ENCODE measurements at places on chromosomes 2 and 18.

GRCh38 chr18:70047931-70048603, 100.4 kb upstream of the CD226 start:
- H3K27me3 ChIP-seq: no peaks in the 10 kb centered on the region
- DNase-seq: no peak
- no peak overlapping the region for H3K27ac ChIP-seq
- H3K4me3 ChIP-seq: no peak overlapping the region
- no peaks in the 10 kb centered on the region for H3K4me1 ChIP-seq
- peaks cover 19% of the 10 kb centered on the region for H3K36me3 ChIP-seq

DNA sequence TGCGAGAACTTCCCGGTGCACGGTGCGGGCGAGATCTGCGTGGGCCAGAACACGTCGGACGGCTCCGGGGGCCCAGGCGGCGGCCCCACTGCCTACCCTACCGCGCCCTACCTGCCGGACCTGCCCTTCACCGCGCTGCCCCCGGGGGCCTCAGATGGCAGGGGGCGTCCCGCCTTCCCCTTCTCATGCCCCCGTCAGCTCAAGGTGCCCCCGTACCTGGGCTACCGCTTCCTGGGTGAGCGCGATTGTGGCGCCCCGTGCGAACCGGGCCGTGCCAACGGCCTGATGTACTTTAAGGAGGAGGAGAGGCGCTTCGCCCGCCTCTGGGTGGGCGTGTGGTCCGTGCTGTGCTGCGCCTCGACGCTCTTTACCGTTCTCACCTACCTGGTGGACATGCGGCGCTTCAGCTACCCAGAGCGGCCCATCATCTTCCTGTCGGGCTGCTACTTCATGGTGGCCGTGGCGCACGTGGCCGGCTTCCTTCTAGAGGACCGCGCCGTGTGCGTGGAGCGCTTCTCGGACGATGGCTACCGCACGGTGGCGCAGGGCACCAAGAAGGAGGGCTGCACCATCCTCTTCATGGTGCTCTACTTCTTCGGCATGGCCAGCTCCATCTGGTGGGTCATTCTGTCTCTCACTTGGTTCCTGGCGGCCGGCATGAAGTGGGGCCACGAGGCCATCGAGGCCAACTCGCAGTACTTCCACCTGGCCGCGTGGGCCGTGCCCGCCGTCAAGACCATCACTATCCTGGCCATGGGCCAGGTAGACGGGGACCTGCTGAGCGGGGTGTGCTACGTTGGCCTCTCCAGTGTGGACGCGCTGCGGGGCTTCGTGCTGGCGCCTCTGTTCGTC, 1.7 kb downstream of the FZD7 start:
- peaks cover 8% of the 10 kb centered on the region for H3K36me3 ChIP-seq
- H3K4me1 ChIP-seq: peaks cover 31% of the 10 kb centered on the region
- H3K27ac ChIP-seq: no peak overlapping the region
- peaks cover 11% of the 10 kb centered on the region for H3K27me3 ChIP-seq
- peak; percentile 81 for DNase-seq

GRCh38 chr2:199646439-199646838, 188.7 kb upstream of the SATB2 start:
- peaks cover 5% of the 10 kb centered on the region for H3K27me3 ChIP-seq
- H3K36me3 ChIP-seq: no peaks in the 10 kb centered on the region
- no peak overlapping the region for H3K4me3 ChIP-seq
- H3K4me1 ChIP-seq: no peaks in the 10 kb centered on the region
- no peak overlapping the region for H3K27ac ChIP-seq
- DNase-seq: no peak

DNA sequence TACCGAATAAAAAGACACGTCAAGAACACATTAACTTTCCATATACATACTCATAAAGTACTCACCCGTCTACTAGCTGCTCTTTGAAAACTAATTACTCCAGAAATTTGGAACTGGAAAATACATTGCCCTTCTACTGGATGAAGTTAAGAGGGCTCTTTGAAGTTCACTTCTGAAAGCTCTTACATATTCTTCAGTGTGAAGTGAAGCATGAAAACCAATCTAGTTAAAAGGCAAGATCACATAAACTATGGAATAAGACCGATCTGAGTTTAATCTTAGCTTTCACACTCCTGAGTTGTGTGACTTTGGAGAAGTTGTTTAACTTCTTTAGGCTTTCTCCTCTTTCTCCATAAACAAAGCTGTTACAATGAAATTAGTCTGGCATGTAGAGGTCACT, 38.5 kb downstream of the REV1 start:
- H3K4me1 ChIP-seq: no peaks in the 10 kb centered on the region
- no peaks in the 10 kb centered on the region for H3K27me3 ChIP-seq
- H3K27ac ChIP-seq: no peak overlapping the region
- no peak for DNase-seq

- no peak overlapping the region for H3K4me3 ChIP-seq
- H3K27me3 ChIP-seq: no peaks in the 10 kb centered on the region
- H3K4me1 ChIP-seq: no peaks in the 10 kb centered on the region
- H3K27ac ChIP-seq: no peak overlapping the region
- H3K36me3 ChIP-seq: no peaks in the 10 kb centered on the region
These were observed 126.2 kb upstream of the CAPN13 start for GRCh38 chr2:30933496-30933895.

DNA sequence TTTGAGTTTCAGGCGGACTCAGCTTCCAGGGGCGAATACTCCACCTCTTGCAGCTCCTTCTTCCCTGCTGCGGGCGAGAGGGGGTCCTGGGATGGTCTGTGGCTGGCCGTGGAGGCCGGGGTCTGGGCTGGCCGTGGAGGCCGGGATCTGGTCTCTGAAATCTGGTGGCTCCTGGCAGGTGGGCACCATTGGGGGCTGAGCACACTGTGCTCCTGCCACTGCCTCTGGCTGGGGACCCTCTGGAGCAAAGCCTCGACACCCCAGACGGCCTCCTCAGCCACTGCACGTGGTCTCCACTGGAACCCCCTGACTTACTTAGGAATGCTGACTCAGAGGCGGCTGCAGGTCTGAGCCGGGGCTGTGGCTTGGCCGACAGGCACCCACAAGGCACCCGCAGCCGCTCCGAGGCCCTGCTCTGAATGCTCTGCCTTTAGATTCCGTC, 100.1 kb upstream of the ALKAL2 start:
- no peak overlapping the region for H3K4me3 ChIP-seq
- H3K27ac ChIP-seq: no peak overlapping the region
- peaks cover 8% of the 10 kb centered on the region for H3K27me3 ChIP-seq
- H3K4me1 ChIP-seq: peaks cover 19% of the 10 kb centered on the region
- no peaks in the 10 kb centered on the region for H3K36me3 ChIP-seq

- DNase-seq: no peak
- H3K4me3 ChIP-seq: no peak overlapping the region
- H3K27ac ChIP-seq: no peak overlapping the region
- no peaks in the 10 kb centered on the region for H3K27me3 ChIP-seq
- H3K36me3 ChIP-seq: no peaks in the 10 kb centered on the region
These were observed 397.2 kb upstream of the CDH2 start for GRCh38 chr18:28574175-28574574.

DNA sequence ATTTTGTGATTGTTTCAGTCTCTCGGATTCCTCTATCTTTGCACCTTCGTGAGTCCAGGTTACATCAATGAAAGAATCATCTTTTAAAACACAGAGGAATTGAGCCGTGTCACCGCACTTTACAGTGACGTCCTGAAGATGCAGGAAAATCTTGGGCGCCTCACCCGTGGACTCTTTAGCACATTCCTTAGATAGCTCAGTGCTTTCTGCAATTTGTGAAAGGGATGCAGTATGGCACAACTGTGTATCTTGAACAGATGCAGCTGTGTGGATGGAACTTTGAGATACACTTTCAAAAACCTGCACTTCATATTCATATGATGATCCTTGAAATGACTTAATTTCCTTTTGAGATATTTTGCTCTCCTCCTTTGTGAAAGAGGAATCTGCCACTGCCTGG, 50.9 kb downstream of the TTN start:
- H3K27ac ChIP-seq: no peak overlapping the region
- DNase-seq: no peak
- no peaks in the 10 kb centered on the region for H3K36me3 ChIP-seq
- no peak overlapping the region for H3K4me3 ChIP-seq
- no peaks in the 10 kb centered on the region for H3K27me3 ChIP-seq

DNA sequence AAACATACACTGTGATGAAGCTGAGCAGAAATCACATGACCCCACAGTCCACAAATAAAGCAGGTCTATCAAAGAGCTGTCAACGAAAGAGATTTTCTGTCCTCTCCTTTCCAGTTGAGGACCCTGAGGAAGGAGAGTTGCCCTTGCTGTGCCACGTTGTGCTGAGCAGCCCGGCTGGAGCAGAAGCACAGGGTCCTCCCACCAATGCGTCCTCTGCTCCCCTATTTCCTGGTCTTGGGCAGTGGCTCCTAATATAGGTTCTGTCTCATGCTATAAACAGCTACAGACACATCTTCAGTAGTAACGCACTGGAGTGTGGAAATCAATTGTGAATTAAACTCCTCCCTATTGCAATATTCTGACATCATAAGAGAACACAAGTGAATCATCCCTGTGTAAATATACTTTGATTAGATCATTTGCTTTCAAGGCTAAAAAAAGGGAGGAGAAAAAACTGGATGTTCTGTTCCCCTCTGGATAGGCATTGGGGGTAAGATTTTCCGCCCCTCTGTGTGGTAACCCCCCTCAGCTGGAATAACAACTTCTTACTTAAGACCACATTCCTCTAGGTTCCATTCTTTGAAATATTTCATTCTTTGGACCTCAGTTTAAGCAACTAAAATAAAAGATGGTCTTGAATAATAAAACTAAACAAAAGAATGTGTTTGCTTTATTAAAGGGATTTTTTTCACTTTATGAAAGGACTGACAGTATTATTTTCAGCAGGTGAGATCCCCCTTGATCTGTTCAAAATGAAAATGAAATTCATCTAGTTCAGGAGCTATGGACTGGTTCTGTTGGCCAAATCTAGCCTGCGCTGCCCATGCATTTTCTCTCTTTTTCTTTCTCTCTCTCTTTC, 8.3 kb upstream of the RHOB start:
- H3K4me3 ChIP-seq: no peak overlapping the region
- H3K27me3 ChIP-seq: peaks cover 19% of the 10 kb centered on the region
- H3K36me3 ChIP-seq: no peaks in the 10 kb centered on the region
- no peak overlapping the region for H3K27ac ChIP-seq

DNA sequence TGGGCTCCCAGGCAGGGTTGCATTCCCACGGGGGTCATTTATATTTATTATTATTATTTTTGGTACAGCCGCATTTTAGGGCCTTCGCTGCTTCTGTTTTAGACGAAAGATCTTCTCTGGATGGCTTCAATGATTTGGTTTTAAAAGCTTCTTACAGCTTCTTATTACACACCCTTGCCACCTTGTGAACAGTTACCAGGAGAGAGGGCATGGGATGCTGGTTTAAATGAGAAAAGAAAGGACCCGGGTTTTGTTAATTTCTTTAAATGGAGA, 1.7 kb downstream of the SH3RF3 start:
- H3K27me3 ChIP-seq: peaks cover 57% of the 10 kb centered on the region
- no peaks in the 10 kb centered on the region for H3K36me3 ChIP-seq
- peaks cover 18% of the 10 kb centered on the region for H3K4me1 ChIP-seq
- peak overlapping the region; percentile 93 for H3K4me3 ChIP-seq
- no peak overlapping the region for H3K27ac ChIP-seq
- no peak for DNase-seq

DNA sequence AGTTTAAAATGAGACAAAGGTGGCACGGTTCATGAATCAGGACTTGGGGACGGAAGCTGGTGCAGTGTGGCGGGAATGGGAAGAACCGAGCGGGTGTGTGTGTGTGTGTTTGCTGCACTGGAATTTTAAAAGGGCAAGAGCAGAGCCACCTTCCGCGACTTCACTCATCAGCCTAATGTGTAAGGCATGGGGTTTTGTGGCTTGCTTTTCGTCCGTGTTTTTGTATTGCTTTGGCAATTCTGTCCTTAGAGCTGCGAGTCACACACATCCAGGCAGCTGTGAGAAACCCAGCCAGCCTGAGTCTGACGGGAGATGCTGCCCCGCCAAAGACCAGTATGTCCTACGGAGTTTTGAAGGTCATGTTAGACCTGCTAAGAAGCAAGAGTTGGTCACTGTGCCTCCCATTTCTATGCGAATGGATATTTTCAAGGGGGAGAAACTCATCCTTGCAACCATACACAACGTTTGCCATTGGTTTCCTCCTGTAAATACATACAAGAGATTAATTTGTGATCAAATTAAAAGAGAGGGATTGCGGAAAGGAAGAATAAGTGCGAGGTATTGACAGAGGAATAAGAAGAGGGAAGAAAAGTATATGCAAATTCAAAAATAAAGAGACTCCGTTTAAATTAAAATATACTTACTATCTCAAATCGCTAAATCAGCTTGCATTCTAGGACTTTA, 665 bp upstream of the CACNB4 start:
- H3K27ac ChIP-seq: peak overlapping the region; percentile 81
- H3K27me3 ChIP-seq: peaks cover 56% of the 10 kb centered on the region
- H3K4me3 ChIP-seq: peak overlapping the region; percentile 96
- H3K36me3 ChIP-seq: no peaks in the 10 kb centered on the region
- no peak for DNase-seq
- peaks cover 11% of the 10 kb centered on the region for H3K4me1 ChIP-seq

- no peak overlapping the region for H3K27ac ChIP-seq
- DNase-seq: no peak
- no peaks in the 10 kb centered on the region for H3K4me1 ChIP-seq
- H3K4me3 ChIP-seq: no peak overlapping the region
These were observed 108.2 kb upstream of the KLHL14 start for GRCh38 chr18:32881009-32881408.

DNA sequence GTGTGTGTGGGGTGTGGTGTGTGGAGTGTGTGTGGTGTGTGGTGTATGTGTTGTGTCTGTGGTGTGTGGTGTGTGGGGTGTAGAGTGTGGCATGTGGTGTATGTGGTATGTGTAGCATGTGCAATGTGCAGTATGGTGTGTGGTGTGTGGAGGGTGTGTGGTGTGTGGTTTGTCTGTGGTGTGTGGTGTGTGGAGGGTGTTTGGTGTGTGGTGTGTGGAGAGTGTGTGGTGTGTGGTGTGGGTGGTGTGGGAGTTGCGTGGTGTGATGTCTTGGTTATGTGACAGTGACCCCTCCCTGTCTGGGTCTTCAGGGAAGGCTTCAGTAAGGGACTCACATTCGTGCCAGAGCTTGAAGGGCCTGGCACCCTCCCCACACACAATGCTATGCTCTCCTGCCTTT, 718.2 kb upstream of the SOX11 start:
- DNase-seq: no peak
- no peaks in the 10 kb centered on the region for H3K4me1 ChIP-seq
- no peak overlapping the region for H3K4me3 ChIP-seq
- no peaks in the 10 kb centered on the region for H3K27me3 ChIP-seq

GRCh38 chr2:238093181-238094140, 6.7 kb upstream of the ESPNL start:
- no peaks in the 10 kb centered on the region for H3K27me3 ChIP-seq
- H3K4me1 ChIP-seq: peaks cover 5% of the 10 kb centered on the region
- peak; percentile 66 for DNase-seq
- H3K27ac ChIP-seq: no peak overlapping the region
- no peaks in the 10 kb centered on the region for H3K36me3 ChIP-seq

Measured in type B pancreatic cell (in vitro differentiated cells).